ENCODE measurements at places on chromosomes 4 and X.

- no peak for DNase-seq
Observed at GRCh38 chrX:110992611-110993010, 103.4 kb upstream of the PAK3 start.

DNA sequence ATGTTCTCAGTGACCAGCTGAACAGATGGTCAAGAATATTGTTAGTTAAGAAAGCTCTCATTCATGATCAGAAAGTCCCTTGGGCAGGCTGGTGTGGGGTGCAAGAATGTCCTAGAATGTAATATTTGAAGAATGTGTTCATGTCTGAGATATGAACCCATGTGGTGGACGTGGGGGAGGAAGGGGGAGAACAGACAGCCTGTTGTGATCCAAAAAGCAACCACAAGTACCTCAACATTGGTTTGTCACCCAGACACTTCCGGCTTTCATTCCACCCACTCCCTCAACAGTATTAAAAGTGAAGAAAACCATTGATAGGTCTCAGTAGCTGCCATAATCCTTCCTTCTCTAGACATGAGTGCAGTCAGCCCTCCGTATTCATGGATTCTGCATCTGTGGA is 82.2 kb downstream of the MAML3 start:
- no peak for DNase-seq

GRCh38 chr4:74293558-74293957 is 14.7 kb upstream of the EPGN start:
- no peak for DNase-seq

DNA sequence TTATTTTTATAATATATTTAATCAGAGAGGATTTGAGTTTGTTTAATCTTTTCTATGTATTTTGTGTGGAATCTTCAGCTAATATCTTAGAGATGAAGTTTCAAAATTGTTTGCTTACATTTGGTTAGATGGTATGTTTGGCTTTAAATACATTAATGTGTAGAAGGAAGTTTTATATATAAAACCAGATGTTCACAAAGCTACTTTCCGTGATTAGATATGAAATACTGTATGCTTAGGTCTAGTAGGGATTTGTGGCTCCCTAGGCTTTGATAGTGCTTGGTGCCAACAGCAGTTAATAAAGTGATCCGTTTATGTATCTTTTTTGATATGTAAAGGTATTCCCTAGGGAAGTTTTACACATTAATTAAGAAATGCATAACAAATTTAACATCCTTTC is 223.0 kb downstream of the ARHGAP10 start:
- no peak for DNase-seq

GRCh38 chr4:169167957-169168858 is 102.5 kb downstream of the SH3RF1 start:
- no peak for DNase-seq

- no peak for DNase-seq
Observed at GRCh38 chr4:5973486-5974220, 44.6 kb downstream of the C4orf50 start.

DNA sequence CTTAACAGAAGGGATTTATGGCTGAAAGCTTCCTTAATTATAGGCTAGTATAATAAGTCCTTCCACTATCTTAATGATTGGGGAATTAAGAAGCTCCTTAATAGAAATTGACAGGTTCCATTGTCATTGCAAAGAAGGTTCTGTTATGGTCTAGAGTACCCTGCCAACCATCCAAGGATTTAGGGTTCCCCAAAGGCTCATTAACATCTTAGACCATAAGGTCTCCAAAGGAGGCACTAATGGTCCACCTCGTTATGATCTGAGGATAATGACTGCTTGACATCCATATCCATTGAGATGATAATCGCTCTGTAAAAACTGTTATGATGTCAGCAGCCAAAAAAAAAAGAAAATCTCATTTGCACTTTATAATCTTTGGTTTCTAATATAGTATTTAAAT is 441.6 kb downstream of the GBA3 start:
- DNase-seq = no peak

DNA sequence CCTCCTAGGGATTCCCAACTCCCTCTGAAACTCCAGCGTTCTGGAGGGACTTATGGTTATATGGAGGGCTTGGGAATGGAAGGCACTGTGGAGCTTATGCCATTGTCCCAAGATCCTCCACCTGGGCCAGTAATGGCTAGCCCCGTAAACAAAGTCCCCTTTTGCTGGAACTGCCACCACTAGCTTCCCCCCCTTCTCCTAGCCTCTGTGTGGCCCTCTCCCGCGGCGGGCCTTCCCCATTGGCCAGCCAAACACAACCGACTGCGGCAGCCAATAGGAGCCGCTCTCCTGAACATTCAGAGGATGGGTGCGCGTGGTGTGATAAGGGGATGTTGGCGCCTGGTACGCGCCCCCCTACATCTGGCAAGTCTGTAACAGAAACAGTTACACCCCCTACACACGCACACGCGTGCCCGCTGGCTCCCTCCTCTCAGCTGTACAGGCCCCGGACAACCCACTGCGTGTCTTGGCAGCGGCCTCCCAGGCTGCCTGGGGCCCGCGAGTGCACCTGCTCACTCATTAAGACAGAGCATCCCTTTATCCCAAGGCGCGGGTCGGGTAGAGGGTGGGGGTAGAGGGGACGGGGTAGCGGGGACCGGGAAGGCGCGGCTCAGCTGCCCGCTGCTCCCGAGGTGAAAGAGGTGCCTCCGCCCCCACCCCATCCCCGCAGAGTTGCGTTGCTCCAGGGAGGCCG is 863 bp upstream of the RAB33A start:
- DNase-seq = peak; percentile 36

DNA sequence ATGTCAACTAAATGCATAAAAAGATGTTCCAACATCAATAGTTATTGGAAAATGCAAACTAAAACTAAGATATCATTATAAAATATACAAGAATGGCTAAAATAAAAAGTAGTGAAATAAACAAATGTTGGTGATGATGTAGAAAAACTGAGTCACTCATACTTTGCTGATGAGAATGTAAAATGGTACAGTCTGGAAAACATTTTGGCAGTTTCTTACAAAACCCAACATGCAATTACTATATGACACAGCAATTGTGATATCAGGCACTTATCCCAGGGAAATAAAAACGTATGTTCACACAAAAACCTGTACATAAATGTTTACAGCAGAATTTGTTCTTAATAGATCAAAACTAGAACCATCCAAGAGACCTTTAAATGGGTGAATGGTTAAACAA is 182.6 kb downstream of the RTL9 start:
- no peak for DNase-seq

DNA sequence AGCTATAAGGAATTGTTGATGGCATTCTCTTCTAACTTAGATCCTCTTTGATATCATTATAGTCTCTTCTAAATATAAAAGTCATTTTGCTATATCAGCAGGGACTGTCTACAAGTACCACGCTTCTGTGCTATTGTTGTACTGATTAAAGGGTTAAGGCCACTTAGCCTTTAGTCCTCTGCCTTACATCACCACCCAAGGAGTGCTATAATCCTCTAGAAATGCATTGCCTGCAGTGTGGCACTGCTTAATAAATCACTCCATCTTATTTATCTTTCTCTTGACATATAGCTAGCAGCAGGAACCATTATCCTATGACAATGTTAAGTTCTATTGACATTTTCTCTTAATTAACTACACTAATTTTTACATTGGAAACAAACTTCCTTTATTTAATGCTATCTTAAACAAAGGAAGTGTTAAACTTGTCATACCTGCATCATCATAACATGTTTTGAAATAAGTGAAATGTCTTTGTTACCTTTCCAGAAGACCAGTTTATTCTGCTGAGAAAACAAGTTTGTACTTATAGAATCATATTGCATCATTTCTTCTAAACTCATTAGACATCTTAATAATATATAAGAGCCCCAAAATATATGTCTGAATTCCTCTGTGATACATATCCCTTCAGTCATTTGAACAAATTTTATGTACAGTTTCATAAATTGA is 360.9 kb upstream of the ATOH1 start:
- DNase-seq = no peak

DNA sequence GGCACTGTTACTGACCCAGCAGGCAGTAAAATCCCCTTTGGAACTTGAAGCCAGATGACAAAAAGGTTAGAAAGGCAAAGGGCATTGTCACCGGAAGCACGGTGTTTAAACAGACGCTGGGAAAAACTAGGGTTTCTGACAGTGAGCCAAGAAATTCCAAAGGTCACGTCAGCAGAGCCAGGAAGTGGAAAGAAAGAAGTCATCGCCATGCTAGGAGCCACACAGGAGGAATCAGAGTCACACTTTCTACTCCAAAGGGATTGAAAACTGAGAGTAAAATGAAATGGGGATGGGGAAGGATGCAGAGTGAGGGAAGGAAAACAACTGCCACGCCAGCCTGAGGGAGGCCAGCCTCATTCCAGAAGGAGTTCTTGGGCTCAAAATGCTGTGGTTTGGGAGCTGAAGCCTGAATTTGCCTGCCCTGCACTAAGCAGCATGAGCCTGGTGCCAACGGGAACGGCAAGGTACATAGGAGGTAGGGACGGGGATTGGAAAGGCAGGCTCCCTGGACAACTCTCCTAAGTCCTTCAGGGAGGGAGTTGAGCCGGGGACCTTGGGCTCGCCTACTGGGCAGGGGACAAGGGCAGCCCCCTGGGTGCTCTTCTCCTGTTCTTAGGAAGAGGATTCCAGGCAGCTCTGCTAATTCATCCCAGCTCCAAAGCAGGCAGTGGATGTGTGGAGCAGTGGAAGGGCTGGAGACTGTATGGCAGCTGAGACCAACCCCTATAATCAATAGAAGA is 66.8 kb downstream of the SOWAHB start:
- no peak for DNase-seq

DNA sequence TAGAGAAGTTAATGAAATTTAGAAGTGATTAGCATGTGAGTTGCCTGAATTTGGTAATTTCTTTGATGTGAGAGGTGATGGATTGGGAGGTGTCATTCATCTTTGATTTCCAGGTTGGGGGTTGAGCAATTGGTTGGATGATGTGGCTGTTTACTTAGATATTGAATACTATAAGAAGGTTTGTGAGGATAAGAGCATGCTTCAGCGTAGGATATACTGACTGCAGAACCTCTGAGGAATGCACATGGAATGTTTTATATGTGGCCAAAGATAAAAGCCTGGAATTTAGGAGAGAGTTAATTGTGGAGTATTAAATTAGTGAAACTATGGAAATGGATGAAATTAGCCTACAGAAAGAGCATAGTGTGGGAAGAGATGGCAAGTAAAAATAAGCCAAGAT is 165.4 kb upstream of the MAD2L1 start:
- DNase-seq = no peak

DNA sequence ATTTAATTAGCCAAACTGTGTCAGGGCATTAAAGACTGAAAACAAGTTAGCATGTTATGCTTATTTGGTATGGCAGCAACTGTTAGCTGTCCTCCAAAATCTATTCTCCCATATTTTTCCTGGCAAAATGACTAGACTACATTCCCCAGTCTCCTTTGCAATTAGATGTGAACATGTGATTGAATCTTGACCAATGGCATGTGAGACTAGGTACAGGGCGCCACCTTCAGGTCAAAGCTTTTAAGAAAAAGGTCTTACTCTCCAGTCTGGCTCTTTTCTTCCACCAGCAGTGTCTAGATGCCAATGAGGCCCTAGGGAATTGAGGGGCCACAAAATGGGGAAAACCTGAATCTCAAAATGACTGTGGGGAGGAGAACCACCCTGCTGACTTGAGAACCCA is 408.2 kb downstream of the SMARCA1 start:
- no peak for DNase-seq

DNA sequence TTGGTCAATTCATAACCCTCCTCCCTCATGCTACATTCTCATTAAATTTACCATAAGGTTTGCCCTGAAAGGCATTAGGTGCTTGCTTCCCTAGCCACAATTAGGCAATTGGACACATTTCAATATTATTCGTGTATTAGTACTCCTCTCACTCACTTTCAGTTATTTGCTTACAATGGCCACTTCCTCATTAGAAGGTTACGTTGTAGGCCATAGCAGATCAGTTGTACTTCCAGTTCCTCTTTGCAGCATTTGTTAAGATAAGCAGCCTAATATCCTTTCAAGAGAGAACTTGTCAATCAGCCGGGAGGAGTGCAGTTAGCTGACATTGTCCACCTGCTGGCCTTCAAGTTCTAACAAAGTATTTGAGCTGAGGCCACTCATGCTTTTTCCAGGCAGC is 1017.2 kb downstream of the PCDH7 start:
- DNase-seq = no peak

GRCh38 chr4:98055800-98056501 is 87.3 kb downstream of the STPG2 start:
- DNase-seq = no peak

DNA sequence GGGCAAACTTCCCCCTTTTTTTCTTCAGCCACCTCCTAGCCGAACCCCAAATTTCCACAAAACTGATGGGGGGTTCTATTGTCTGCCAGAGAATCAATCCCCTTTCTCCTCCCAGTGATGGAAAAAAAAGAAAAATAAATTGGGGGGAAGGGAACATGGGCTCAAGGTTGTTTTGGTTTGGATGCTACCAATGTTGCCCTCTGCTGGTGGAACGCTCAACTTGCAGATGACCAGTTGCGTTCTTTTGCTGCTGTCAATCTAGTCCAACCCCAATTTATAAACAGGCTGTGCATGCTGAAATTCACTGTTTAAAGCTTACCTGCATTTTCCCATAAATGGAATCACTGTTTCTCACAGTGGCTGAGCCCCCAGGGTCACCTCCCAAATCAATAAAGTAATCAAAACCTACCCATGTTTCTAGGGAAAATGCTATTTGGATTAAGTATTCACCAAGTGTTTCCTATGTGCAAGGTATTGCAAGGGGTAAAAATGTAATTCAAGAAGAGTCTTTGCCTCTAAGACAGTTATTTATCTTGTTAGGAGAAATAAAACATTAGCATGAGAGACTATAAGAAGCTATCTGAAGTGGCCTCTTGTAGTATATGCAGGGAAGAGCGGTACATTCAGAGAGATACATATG is 116.7 kb upstream of the TMEM164 start:
- no peak for DNase-seq

DNA sequence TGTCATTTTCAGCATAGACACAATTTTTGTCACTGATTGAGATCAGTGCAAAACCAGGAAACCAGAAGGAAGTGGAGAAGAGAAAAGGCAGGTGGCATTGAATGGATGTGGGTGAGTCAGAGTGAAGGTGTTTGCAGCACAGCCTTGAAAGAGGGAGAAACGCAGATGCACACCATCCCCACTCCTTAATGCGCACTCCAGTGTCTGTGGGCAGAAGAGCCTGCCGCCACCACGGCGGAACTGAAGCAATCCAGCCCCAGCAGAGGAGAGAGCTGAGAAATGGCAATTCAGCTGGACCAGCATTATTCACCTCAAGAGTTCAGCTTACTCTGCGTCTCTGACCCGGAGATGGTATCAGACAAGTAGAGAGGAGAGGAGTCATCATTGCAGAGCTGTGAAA is 393.1 kb upstream of the FRG1 start:
- no peak for DNase-seq

DNA sequence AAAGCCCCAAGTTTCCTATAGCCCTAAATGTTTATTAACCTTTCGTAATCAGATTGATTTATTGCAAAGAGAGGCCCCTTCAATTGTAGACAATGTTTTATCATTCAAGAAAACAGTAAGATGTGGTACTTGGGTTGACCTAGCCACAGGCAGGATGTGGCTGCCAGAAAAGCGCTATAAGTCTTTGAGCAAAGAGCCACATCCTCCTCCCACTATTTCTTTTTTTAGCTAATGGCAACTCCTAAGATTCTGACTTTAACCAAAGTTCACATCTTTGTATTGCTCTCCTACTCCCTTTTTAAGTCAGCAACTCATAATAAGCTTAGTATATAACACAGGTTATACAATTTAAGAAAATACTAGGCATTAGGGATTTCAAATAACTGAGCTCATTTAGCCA is 70.7 kb upstream of the PPP3CA start:
- DNase-seq = peak; percentile 8
